Activated naive CD4-positive, alpha-beta T cell treated with anti-CD3 and anti-CD28 coated beads, Interleukin-2, amount 10 ng/mL, durations not matched to agents 5 hours and 36 hours (primary cell): ENCODE measurements at places on chromosomes 6 and 20. TPM values are rescaled to one million over a fixed set of nuclear protein-coding genes. Genes with fewer than 3 reads are reported as not detected.

Gene BCKDHB
- total RNA-seq: 16.4 TPM

Gene HNF4A
- not detected for total RNA-seq

Gene COL11A2
- total RNA-seq: 0.50 TPM

Gene TXLNB
- total RNA-seq: 0.63 TPM

Gene FAM217A
- not detected for total RNA-seq

Gene CCM2L
- not detected for total RNA-seq

Gene ZBP1
- total RNA-seq: 11.7 TPM

Gene RSPH9
- total RNA-seq: not detected

Gene CNKSR3
- not detected for total RNA-seq

Gene SDCBP2
- total RNA-seq: 2.7 TPM

Gene BEND3
- total RNA-seq: 2.1 TPM

Gene SYNDIG1
- total RNA-seq: not detected
